ENCODE measurements at places on chromosomes 4 and X.

DNA sequence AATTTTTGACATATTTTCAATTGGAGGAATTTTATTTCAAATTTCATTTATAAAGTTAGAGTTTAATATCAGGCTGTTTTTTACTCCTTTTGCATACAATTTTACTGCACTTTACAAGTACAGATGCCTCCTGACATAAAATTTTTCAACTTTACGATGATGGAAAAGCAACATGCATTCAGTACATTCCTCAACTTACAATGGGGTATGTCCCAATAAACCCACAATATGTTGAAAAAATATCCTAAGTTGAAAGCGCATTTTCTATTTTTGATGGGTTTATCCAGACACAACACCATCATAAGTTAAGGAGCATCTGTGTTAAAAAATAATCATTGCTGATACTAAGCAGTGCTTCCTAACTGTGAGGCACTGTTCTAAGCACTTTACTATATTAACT is 4.3 kb downstream of the KLHL5 start:
- DNase-seq, result no peak

DNA sequence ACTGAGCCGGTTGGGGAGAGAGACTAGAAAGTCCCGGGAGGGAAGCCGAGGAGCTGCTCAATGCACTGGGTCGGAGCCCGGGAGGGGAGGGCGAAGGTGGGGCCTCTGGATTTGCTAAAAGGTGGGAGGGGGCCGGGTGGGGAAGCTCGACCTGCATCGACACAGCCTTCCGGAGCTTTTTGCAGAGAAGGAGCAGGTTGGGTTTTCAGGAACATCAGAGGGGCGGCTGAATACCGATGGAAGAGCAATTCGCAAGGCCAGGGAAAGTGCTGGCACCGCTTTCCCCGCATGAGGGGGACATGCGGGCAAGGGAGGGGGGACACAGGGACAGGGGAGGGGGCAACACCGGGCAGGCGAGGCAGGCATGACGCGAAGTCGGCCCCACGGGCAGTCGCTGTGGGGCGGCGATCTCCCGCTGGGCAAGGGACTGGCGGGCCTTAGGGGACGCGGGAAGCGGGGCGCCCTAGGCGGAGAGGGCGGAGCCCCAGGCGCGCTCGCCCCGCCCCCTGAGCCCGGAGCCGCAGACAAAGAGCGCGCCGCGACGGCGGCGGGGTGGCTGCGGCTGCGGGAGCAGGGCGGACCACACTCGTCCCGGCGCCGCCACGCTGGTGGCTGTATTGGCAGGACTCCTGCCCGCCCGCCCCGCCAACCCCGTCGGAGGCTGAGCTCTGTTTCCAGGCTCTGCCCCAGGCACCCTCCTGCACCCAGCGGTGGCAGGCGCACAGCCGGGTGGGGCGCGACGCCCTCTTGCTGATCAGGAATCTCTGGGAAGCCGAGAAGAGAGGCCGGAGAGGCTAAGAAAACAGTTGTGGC is 11.6 kb downstream of the PDZD4 start:
- peak; percentile 30 for DNase-seq

- no peak for DNase-seq
Measured at GRCh38 chr4:6258741-6259140, 10.9 kb upstream of the WFS1 start.

DNA sequence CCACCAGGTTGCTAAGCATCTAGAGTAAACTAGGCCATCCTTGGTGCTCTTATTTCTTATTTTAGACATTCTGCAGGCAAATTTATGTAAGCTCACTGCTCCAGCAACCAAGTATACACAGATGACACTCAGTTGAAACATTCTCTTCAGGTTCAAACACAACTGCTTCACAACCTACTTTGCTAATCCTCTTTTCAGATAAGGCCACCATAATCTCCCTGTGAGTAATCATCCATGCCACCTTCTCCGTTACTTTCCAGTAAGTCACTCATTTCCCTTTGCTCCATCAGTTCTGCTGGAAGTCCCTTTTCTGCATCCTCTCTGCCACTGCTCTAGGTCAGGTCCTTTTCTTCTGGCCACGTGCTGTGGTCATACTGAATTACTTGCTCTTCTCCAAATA is 120.2 kb upstream of the WDFY3 start:
- DNase-seq, result no peak

- DNase-seq, result no peak
Measured at GRCh38 chr4:16136311-16136710, 52.5 kb upstream of the PROM1 start.

- no peak for DNase-seq
Measured at GRCh38 chr4:24163314-24163713, 273.5 kb upstream of the PPARGC1A start.

DNA sequence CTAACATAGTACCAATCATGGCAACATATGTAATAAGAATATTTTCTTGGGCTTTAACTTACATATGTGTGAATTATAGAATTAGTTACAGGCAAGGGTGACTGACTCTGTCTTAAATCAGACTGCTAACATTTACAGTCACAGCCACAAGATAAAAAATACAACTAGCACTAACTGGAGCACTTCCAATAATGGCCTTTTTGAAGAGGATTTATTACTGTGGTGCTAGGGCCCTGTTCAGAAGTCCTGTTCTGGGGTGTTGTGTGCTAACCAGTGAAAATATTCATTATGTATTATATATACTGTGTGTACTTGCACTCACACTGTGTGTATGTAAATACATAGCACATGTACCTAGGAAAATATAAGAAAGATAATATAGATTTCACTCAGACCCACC is 1611.2 kb downstream of the PCDH18 start:
- DNase-seq, result no peak

DNA sequence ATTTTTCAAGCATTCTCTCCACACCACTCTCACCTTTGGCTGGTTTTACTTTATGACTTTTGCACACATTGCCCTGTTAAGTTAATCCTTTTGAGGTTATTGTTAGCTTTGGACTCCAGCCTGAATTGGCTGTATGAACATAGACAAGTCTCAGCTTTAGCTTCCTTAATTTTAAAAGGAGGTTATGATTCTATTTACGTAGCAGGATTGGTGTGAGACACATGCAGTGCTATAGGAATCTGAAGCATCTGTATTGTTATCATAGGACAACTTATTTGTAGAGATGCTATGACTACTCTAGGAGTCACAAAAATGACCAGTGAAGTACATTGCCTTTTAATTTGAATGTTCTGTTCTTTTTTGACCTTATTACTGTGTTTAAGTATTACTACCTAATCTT is 15.7 kb downstream of the PGAM4 start:
- DNase-seq, result no peak

DNA sequence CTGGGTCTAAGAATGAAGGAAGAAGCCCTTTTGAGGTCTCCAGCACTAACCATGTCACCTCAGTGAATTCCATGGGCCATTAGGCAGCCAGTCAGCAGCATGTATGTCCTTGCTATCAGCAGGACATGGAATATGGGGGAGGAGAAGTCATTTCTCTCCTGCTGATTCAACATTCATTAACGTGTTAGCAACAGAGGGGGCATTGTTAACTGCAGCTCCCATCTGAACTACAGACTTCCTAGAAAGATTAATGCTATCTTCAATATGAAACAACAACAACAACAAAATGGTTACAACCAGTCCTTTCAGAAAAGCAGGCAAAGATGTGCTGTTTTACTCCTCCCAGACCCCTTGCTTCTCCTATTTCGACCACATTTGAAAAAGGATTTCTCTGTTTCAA is 120.4 kb upstream of the SLC34A2 start:
- DNase-seq, result no peak

DNA sequence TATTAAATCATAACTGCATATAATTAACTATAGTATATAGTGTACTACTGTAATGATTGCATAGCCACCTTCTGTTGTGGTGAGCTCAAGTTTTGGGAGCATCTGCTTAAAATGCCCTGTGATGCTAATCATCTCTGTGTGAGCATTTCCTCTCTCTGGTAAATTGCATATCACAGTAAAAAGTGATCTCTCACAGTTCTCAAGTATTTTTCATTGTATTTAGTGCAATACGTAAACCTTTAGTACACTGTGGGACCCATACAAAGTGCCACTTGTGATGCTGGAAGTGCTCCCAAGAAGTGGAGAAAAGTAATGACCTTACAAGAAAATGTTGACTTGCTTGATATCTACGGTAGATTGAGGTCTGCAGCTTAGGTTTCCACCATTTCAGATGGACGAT is 82.0 kb downstream of the WWC2 start:
- DNase-seq, result no peak

GRCh38 chr4:8904666-8905065 is 33.0 kb upstream of the HMX1 start:
- no peak for DNase-seq

DNA sequence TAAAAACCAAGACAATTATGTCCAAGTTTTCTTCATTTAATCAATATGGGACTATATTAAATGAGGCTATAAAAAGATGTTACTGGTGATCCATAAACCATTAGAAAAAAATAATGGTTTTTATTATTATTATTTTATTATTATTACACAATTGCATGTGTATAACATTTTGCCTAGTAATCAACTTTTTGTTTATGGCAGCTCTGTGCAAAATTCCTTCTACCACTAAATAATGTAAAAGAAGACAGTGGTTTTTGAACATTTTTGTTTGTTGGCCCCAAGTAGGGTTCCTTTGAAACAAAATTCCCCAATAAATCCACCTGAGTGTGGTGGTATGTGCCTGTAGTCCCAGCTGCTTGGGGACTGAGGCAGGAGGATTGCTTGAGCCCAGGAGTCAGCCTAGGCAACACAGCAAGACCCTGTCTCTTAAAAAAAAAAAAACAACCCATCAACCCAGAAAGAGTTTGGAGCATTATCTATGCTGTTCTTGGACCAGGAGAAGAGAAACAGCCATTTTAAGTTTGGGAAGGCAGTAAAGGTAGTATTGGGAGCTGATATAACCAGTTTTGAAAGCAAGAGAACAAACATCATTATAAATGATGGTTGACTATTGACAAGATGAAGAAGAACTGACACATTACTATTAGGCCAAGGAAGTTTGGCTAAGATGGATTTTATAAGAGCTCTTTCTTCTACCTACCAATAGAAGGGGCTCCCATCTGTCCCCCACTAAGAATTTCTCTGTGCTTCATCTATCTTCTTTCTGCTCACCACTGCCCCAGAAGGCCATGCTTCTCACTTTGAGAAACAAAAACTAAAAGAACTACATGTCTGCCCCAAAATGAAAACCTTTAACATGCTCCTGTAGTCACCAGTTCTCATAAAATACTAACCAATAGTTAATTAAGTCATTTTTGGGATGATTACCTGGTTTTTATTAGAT is 2.2 kb downstream of the TMEM156 start:
- DNase-seq, result no peak

DNA sequence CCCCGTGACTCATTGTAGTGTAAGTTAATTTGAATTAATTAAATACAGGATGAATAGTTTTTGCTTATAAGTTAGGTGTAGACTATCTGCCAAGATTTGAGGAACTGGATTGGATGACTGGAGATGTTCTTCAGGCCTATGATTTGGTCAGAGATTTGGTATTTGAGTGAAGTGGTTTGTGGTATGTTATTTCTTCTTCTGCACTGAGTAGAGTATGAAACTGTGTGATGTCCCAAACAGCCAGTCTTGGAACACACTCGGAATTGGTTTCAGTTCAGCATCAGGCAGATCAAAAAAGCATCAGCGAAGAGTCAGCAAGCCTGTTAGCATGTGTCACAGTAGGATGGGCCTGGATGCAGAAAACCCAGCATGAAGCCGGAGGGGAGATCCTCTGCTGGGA is 294.1 kb downstream of the ARHGAP10 start:
- no peak for DNase-seq

- no peak for DNase-seq
Measured at GRCh38 chr4:178423366-178423765, 981.1 kb upstream of the AGA start.

DNA sequence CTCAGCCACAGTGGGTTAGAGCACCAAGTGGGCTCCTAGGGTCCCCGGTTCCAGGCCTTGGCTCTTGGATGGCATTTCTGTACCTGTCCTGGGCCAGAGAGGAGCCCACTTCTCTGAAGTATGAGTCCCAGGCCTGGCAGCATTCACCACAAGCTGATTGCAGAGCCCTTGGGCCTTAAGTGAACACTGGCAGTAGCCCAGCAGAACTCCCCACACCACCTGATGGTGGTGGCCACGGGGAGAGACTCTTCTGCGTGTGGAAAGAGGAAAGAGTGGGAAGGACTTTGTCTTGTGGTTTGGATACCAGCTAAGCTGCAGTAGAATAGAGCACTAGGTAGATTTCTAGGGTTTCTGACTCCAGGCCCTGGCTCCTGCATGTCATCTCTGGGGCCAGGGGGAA is 104.8 kb downstream of the DLG3 start:
- no peak for DNase-seq

GRCh38 chr4:100843910-100844309 is 326.1 kb upstream of the EMCN start:
- DNase-seq, result no peak

GRCh38 chr4:61545902-61546480 is 345.9 kb downstream of the ADGRL3 start:
- no peak for DNase-seq

- no peak for DNase-seq
Measured at GRCh38 chr4:101259876-101260275, 87.5 kb downstream of the PPP3CA start.

GRCh38 chr4:35925806-35926205 is 318.5 kb downstream of the ARAP2 start:
- DNase-seq, result no peak

- no peak for DNase-seq
Measured at GRCh38 chr4:18285357-18285756, 263.8 kb upstream of the LCORL start.

DNA sequence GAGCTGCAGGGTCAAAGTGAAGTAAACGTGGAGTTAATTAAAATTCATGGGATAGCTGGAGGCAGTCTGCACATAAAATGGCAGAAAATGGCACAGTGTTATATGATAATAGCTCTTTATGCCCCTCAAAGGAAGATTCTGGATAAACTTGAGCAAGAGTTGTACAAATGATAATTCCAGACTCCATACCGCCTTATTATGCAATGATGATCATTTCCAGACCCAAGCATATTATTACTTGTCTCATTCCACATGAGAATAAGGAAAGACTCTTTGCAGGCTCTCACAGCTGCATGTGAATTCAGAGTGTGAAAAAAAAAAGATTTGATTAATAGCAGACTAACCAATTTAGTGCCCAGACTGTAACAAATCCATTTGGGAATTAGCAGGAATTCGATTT is 105.4 kb downstream of the STK32B start:
- DNase-seq, result no peak

DNA sequence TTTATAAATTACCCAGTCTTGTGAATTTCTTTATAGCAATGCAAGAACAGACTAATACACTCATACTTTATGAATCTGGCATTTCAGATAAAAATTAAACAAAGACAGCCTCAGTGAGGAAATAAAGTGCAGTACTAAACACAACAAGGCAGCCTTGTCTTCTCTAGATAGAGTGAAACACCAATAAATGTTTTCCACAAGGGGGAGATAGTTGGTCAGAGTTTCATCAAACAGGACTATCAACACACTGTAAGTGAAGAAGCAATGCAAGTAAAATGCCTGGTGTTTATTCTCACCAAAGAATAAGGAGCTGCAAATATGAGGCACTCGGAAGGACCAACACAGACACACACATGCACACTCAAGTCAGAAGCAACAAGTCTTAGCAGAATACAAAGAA is 62.8 kb downstream of the FAM9B start:
- peak; percentile 27 for DNase-seq

GRCh38 chrX:19188566-19188965 is 66.3 kb upstream of the ADGRG2 start:
- no peak for DNase-seq

- DNase-seq, result no peak
Measured at GRCh38 chr4:145815027-145815612, 123.5 kb downstream of the ZNF827 start.

Measured in stimulated activated naive CD4-positive, alpha-beta T cell (primary cell).